H4 (cell line): ENCODE measurements at places on chromosomes 13 and 19. TPM values are rescaled to one million over a fixed set of nuclear protein-coding genes. Genes with fewer than 3 reads are reported as not detected.

GRCh38 chr19:8057545-8058270 is 5.1 kb downstream of the CCL25 start:
- DNase-seq, result no peak

MBD3L2 gene
- not detected in 2 replicates for total RNA-seq

DNA sequence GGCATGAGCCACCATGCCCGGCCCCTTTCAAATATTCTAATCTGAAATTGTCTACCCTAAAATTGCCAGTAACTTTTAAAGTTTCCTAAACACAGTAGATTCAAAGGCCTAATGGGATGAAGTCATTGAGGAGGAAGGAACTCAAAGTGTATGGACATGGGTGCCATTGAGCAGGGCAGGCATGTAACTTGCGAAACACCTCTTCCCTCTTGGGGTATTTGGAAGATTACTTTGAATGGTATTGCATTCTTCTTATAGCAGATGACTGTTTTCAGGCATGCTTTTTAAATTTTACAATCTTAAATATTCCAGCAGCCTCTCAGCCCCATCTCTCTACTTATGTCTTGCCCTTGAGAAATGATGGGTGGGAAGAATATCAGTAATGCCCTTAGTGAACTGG is 21.0 kb downstream of the TM9SF2 start:
- DNase-seq, result no peak

GRCh38 chr19:9914001-9914314 is 22.4 kb downstream of the OLFM2 start:
- no peak for DNase-seq

EBI3 gene
- total RNA-seq, result 0.33 and 1.2 TPM in 2 replicates

DNA sequence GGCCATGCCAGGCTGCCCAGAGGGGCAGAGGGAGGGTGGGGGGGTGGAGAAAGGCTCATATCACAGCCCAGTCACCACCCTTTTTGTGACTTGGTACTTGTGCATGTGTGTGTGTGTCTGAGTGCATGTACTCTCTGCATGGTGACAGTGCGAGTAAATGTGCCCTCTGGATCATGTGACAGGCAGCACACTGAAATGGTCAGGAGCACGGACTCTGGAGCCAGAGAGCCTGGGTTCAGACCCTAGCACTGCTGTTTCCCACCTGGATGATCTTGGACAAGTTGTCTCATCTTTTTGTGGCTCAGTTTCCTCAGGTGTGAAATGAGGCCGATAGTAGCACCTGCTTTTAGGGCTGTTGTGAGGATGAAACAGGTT is 2.0 kb downstream of the CIC start:
- DNase-seq, result no peak

GRCh38 chr19:28136796-28137195 is 1076.2 kb downstream of the UQCRFS1 start:
- DNase-seq, result no peak

DNA sequence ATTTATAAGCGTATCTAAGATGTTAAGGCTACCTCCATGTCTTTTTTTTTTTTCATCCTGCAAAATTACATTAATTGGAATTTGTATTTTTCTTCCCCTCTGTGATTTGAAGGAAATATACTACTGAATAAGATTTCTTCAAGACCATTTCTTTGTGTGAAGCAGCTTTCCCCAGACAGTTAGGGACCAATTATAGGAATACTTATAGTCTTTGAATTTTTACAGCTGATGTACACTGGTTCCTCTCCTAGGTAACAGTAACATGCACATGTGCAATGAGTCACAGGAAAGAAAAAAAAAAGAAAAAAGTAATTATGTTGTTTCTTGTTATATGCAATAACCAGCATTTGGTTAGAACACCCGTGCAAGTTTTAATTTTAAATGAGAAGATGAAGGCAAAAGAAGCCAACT is 82.0 kb downstream of the PCDH9 start:
- DNase-seq, result no peak

- DNase-seq, result no peak
Measured at GRCh38 chr13:109787135-109787954, 962 bp upstream of the IRS2 start.

- no peak for DNase-seq
Measured at GRCh38 chr13:24664726-24665409, 15.3 kb upstream of the ATP12A start.

ZNF525 gene
- total RNA-seq, result 1.5 and 1.6 TPM in 2 replicates

CEACAM1 gene
- total RNA-seq, result 0.35 TPM in 1 of 2 replicates, not detected in the other

DNA sequence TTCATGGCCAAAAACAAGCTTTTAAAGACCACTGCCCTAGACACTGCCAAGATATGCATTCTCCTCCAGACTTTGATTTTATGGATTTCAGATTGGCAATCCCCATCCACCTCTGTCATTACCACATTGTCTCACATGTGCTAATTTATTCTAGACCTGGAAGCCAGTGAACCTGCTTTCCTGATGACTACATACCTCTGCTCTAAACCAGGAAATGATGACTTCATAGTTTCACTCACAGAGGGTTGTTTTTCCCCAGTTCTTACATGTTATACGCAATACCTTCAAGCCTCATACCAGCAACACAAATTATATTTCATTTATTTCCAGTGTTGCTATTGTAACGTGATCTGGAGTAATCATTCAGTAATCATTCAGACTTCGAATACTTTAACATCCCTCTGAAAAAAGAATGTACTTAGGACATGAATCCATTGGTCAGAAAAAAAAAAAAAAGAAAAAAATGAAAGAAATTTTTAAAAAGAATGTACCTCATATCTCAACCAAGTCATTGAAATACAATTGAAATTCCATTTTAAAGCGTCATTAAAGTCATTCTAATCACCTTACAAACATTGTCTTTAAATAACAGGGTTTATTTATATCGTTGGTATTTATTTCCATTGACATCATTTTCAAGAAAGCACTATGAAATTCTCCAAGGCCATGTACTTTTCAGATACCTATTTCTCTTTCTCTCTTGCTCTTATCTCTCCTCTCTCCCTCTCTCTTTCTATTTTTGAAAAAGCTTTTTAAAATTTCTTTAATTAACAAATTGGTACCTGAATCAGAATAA is 33.4 kb upstream of the KLF5 start:
- DNase-seq, result no peak

MADCAM1 gene
- not detected in 2 replicates for total RNA-seq

DNA sequence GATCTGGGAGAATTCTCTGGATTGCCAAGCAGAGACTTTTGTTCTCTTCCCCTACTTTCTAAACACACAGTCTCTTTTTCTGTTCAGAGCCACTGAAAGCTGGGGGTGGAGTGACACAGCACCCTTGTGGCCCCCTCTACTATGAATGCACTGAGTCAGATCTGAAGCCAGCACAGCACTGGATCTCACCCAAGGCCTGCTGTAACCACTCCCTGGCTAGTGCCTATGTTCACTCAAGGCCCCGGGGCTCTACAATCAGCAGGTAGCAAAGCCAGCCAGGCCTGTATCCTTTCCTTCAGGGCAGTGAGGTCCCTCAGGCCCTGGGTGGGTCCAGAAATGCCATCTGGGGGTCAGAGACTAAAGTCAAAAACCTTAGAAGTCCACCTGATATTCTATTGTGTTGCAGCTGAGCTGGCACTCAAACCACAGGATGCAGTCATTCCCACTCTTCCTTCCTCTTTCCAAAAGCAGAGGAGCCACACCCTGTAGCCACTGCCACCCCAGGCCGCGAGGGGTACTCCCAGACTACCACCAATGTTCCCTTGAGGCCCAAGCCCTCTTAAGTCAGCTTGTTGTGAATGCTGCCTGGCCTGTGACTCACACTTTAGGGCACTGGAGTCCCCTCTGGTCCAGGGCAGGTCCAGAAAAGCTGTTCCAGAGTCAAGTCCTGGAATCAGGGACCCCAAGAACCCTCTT is 110.1 kb upstream of the RXFP2 start:
- DNase-seq, result peak; percentile 26

- DNase-seq, result no peak
Measured at GRCh38 chr19:52992109-52993004, 21.4 kb upstream of the ERVV-1 start.

DNA sequence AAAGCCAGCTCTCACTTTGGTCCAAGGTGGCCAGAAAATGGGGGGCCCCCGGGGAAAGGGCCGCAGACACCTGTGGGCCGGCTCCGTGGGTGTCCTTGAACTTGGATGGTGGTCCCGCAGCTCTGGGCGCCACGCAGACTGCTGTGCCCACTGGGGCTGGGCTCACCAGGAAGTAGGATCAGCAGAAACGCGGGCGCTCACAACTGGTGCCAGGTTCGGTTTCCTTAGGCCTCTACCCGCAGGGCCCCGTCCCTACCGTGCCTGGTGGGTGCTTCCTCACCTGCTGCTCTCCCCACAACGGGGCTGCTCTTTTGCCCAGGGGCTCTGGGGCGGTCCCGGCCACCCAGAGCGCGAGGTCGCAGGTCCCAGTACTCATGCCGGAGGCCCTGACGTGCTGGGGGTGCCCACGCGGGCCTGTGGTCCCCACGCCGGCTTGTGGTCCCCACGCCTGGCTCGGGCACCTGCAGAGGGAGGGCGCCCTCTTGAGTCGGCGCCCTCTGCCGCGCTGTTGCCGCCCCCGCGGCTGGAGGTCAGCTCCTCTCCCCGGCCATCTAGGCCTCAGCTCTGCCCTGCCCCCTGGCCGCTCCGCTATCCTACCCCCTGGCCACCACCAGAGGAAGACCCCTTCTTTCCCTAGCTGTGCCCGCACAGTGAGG is 1303.6 kb downstream of the UQCRFS1 start:
- DNase-seq, result no peak

ZNF763 gene
- total RNA-seq, result 0.02 TPM in 1 of 2 replicates, not detected in the other

DNA sequence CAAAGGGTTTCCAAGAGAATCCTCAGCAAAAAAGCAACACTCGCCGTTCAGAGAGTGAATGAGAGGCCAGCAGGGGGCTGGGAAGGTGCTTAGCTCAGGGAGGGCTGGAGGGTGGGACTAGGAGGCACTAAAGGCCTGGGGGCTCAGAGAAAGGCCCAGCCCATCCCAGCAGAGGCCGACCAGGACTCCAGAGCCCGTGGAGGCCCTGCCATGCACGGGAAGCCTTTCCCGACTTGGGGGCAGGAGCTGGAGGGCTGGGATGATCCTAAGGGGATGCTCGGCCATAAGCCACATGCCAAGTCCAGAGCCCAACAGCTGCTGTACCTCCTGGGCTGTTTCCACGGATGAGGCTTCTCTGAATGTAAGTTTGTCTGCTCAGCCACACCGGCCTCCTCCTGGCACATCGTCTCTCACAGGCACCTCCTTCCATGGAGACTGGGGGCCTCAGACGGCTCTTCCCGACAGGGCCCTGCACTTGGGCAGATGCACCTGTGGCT is 19.5 kb downstream of the RASA3 start:
- no peak for DNase-seq

FAM32A gene
- 230 and 257 TPM in 2 replicates for total RNA-seq

- no peak for DNase-seq
Measured at GRCh38 chr13:113152984-113153809, 5.3 kb upstream of the PROZ start.

DNA sequence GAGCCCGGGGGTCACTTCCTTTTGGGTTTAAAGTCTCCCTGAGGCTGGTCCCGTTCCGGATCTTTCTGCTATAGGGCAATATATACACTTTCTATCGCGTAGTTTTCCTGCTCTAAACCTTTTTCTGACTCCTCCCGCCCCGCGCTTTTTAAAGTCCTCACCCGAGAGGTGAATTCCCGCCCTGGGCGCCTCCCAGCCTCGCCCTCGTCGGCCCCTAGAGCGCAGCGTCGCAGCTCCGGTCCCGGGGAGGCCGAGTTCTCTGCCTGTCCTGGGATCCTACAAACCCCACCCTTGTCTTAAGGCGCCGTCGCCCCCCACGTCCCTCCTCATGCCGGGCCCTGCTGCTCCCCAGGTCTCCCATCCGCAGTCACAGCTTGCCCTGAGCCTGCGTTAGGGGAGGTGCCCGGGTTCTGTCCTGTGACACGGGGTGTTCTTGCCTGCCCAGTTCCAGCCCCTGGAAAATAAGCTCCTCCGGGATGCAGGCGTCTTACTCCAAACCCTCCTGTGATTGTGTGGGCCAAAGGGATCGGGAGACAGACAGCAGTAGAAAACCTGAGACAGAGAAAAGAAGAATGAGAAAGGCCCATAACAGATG is 491 bp downstream of the ZNF525 start:
- DNase-seq, result no peak

DNA sequence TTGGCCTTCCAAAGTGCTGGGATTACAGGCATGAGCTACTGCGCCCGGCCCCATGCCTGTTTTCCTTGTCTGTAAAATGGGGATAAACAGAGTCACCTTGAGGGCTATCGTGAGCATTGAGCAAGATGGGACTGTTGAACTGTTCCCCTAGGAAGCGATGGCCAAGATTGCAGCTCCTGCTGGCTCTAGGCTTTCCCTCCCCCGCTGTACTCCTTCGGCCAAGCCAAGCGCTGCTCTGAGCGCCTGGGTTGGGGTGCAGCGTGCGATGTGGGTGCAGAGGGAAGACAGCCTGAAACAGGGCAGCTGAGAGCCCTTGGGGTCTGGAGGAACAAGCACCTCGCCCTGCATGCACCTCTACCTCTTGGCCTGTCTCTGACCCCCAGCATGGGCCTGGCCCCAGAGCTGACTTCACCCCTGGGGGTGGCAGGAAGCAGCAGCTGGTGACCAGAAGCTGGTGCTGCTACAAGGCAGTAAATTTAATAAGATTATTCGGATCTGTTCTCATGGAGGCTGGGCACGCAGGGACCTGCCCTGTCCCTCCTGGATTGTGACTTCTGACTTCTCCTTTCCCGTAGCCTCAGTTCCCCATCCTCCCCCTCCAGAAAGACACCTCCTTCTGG is 5.3 kb downstream of the GNG8 start:
- DNase-seq, result no peak

DNA sequence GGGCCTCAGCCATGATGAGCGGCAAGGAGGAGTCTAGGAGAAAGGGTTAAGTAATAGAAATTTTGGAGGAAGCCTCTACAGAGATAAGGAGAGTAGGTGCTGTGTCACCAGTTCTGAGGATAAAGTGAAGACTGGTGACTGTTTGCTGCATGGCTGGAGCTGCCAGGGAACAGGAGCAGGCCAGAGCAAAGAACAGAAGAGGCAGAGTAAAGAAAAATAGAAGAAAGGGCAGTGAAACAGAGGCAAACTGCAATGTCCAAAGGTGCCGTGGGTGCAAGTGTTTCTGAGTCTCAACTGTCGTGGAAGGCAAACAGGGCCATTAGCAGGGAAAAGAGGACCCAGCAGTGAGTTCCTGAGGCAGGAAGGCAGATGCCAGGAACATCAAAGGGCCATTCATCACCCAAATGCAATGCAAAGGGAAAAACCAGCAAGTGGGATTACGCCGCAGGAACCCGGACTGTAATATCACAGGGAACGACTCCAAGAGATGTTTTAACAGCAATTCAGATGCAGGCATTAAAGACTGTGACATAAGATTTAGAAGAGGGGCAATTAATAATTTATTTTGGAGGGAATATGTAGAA is 318.3 kb downstream of the FOXO1 start:
- DNase-seq, result no peak

DNA sequence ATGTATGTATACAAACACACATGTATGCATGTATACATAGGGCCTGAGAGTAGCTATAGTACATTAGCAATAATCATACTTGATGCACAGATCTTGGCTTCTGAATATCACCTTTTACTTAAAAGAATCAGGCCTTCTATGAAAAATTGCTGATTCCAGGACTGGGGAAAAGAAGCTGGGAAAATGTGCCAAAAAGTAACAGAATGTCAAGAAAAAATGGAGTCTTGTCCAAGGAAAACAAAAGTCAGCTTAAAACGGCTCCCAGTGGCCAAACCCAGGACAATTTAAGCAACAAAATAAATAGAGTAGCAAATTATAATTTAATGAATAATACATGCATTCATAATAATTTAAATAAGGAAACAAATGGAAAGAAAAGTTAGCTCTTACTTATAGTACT is 2104.9 kb downstream of the PCDH9 start:
- DNase-seq, result no peak

- DNase-seq, result no peak
Measured at GRCh38 chr13:98187155-98187964, 10.3 kb upstream of the RNF113B start.

- DNase-seq, result no peak
Measured at GRCh38 chr19:40613690-40614621, 12.8 kb downstream of the LTBP4 start.
